ENCODE measurements at places on chromosomes 2 and 18.

DNA sequence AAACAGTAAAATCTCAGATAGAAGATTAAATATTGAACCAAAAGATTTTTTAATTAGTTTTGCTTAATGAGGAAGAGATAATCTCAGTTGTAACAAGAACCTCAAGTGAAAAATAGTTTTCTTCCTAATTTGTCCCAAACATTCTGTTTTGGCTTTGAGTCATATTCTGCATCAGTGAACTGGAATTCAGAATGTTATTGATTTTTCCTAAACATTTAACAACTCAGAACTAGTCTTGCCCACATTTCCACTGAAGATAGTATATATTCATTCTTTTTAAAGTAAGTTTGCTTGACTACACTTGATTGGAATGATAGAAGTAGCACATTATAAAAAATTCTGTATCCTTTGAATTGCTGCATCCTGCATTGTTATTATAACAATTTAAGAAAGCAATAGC is 85.7 kb upstream of the UGP2 start:
- no peak for DNase-seq

GRCh38 chr2:240299710-240300068 is 135.8 kb upstream of the GPC1 start:
- DNase-seq: peak; percentile 9

GRCh38 chr2:97936199-97936598 is 59.5 kb downstream of the TMEM131 start:
- DNase-seq: no peak

DNA sequence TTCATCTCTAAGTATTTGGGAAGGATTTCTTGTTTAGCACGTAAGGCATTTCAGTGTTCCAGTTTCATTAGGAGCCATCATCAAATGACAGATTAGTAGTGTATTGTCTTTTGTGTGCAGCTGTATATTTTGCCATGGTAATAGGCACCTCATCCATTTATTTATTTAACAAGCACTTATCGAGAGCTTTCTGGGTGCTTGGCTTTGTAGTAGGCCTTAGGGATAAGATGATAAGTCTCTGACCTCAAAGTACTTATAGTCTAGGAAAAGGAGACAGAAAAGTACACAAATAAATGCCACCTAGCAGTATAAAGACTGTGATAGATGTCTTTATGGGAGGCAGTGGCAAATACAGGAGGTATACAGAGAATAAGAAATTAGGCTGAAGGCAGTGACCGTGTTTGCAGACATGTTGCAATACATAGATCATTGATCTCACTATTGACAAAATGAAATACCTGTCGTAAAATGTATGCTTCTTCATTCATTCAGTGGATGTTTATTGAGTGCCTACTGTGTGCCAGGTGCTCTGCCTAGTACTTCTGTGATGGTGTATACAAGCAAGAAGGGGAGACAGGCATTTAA is 265.9 kb downstream of the SETBP1 start:
- DNase-seq: no peak

DNA sequence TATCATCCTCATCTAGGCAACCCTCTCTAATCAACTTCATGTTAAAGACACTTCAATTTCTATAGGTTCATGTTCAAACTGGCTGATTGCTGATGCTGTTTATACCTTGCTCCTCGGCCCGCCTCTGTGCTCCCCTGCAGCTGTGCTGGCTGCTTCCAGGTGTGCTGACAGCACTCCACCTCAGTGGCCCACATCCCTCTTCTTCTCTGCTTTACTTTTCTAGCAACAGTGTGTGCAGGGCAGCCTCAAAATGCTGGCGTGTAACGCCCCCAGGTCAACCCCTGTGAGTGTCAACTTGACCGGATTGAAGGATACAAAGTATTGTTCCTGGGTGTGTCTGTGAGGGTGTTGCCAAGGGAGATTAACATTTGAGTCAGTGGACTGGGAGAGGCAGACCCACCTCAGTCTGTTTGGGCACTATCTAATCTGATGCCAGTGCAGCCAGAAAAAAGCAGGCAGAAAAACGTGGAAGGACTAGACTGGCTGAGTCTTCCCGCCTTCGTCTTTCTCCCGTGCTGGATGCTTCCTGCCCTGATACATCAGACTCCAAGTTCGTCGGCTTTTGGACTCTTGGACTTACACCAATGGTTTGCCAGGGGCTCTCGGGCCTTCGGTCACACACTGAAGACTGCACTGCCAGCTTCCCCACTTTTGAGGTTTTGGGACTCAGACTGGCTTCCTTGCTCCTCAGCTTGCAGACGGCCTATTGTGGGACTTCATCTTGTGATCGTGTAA is 94.7 kb downstream of the COL6A3 start:
- no peak for DNase-seq

GRCh38 chr2:50584185-50584584 is 447.7 kb downstream of the NRXN1 start:
- DNase-seq: no peak

- no peak for DNase-seq
Observed at GRCh38 chr18:32318581-32318980, 128.7 kb downstream of the MEP1B start.

- no peak for DNase-seq
Observed at GRCh38 chr2:207403950-207404349, 125.8 kb upstream of the CREB1 start.

DNA sequence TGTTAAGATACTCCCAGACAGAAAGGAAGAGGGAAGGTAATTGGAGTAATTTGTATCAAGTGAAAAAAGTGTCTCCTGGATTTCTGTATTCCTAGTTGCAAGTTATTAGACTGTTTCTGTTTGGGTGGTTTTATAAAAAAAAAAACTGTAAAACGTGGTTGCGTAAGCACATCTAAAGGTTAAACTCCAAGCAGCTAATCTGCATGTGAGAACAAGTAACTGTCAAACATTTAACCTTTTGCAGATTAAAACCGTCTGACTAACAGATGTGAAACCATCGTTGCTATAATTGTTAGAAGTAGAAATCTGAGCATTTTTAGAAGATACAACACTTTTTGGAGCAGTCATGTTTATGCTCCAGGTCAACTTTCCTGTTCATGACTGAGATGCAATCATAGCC is 72.3 kb downstream of the AFF3 start:
- DNase-seq: no peak

DNA sequence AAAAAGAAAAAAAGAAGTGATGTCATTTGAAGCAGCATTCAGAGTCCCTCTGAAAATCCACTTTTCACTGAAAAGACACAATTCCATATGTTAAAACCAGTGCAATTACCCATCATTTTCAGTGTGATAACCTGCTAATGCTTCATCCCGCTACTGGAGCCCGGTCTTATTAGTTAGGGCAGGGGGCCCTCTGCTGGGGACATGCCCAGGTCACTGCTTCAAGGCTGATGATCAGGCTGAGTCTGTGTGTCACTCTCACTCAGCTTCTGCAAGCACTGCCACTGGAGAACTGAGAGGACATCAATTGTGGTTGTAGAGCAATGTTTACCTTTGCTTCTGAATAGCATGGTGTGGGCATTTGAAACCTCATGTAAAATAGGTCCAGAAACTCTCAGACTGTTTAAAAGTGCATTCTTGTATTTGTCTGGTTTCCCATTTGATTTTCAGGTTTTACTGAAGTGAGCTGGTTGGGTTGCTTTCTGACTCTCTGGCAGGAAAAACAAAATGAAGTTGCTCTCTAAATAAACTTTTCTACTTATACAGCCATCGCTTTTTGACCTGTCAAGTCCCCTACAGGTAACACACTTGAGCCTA is 49.2 kb upstream of the NXPH2 start:
- peak; percentile 34 for DNase-seq

DNA sequence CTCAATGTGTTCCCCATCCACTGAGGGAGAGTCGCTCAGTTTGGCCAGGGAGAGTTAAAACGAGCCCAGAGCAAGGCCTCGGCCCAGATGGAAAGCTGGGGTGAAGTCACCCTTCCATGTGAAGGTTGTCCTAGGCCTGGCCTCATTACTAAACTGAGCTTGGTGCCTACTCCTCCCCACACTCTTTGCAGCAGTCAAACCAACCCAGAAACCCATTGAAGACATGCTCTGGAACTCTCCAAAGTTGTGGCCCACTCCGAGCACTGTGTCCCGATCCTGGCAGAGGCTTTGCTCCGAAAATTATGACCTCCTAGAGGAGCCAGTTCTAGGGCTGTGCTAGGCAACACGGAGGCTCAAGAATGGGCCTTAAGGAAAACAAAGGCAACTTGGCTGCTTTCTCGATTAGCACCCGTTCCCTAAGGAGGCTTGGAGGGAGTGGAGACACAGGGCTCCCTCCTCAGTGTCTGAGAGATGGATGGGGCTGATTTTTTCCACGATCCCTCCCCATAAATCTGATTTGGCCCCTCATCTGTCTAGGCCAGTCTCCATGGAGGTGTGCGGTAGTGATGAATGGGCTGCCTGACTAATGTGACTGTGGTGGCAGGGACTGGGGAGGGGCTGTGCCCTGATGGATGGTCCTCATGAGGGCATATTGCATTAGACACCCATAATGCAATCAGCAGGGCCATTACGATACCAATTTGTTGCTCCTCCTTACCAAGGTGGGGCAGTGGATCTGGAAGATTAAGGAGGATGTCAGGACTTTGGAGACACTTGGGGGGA is 11.7 kb upstream of the CYP26B1 start:
- no peak for DNase-seq

DNA sequence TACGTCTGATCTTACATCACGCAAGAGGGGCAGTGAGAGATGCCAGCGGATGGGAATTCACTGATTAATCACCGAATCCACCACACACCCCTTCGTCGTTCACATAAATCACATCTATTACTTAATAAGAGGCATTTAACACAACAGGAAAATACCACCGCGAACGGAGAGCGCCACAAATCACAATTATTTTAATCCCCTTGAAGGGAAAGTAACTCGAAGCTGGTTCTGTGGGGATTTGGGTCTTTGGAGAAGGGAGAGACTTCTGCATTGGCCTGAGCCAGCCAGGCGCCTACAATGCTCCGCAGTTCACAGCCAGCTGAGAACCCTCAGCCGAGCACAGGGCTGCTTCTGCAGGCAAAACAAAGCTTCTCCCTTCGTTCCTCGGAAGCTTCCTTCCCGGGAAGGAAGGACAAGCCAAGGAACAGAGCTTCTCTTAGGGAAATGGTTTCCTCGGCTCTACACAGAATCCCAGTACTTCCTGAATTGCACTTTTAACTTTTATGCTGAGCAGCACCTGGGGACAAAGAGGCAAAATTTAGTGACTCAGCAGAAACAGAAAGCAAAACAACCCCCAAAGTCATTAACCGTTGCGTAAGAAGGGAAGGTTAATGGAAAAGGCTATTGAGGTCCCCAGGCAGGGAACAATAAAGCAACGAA is at the start of gene LRP1B:
Gene LRP1B, minus strand, starts transcription at position 7 of the 660 bp plus-strand sequence. CDS start 287 bp downstream, outside the sequence.
- DNase-seq: no peak

DNA sequence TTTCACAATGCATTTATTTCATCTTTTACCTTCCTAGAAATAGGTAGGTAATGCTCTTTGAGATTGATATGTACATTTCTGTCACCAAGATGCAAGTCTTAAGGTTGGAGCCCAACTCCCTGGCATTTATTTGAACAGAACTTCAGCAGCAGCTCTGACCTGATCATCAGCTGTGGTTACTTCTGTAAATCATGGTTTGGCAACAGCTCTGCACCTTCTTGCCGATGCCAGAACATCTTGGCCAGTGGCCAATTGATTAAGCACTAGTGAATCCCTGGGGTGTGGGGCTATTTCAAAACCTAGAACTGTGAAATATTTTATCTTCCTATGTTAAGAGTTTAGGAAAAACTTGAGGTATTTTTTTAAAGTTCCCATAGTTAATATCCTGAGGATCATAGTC is 124.8 kb upstream of the NYAP2 start:
- DNase-seq: no peak

DNA sequence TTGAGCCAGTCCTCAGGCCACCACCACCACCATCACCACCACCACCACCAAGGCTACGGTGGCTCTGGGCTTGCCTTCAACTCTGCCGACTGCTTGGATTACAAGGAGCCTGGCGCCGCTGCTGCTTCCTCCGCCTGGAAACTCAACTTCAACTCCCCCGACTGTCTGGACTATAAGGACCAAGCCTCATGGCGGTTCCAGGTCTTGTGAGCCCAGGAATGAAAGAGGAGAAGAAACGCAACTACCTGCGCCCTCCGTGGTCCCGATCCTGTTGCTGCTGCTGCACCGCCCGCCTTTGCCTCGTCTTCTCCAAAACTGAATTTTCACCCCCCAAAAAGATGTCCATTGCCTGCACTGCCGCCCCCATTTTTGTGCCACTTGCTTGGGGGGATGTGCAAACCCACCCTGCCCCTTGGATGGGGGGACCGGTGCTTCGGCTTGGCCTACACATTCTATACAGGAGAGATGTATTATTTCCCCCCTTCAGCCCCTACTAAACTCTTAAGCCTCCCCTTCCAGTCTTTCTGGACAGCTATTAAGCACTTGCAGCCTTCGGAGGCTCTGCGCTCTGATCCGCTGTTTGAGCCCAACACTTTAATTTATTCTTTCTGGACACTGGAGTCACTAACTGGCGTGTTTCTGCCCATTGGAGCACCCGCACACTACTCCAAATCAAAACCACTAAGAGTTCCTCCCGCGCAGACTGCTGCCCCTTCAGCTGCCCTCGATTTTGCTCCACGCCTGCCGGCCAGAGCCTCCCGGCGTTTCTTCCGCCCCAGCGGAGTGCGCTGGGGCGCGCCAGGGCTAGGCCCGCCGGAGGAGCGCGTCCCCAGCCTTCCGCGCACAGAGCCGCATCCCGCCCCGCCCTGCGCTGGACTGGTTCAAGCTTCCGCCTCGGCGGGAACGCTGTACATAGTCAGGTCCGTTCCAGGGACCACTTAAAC is 5.7 kb downstream of the OTX1 start:
- DNase-seq: peak; percentile 48

DNA sequence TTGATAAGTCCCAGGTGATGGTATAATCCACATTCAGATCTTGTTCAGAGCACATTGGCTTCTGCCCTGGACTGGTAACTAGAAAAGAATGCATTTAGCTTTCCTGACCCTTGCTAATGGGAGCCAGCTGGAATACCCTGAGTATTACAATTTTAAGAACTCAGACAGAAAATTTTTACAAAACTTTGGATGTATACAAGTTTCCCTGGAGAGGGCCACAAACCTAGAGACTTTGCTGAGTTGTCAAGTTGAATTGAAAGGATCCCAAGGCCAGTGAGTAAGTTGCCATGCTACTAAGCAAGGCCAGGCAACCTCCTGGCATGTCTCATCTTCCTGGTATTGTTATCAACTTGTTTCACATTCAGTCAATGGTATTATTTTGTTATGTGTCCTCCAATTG is 20.0 kb upstream of the NABP1 start:
- DNase-seq: no peak

DNA sequence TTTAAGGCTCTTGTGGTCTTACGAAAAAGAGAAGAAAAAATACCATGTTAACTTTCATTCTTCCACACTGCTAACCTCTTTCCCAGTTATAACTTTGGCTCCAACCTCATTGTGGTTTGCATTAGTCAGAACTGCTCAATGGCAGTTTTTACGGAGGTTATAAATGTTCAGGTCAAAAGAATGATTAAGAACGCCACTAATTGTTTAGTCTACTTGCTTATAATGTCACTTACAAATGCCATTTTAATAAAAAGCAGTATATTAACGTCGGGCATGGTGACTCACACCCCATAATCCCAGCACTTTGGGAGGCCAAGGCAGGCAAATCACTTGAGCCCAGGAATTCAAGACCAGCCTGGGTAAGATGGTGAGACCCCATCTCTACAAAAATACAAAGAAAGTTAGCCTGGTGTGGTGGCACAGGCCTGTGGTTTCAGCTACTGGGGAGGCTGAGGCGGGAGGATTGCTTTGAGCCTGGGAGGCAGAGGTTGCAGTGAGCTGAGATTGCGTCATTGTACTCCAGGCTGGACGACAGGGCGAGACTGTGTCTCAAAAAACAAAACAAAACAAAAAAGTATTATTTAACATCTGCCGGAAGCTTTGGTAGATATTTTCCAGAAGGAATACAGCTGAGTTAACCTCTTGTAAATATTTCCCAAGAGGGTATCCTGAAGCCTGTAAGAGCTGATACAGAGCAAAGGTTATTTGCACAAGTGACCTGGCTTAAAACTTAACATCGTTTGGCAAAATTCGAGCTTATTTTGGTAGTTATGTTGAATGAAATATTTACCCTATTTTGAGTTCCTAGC is 5.1 kb downstream of the AGPS start:
- DNase-seq: no peak

Measured in activated T-cell treated with anti-CD3 and anti-CD28 coated beads, Interleukin-2, amount 50 U/mL, for 48 hours (primary cell).